ENCODE measurements at places on chromosomes 1 and 21. TPM values are rescaled to one million over a fixed set of nuclear protein-coding genes. Genes with fewer than 3 reads are reported as not detected.
A peak's percentile ranks its signal among the peaks of the same experiment; 100 is the strongest.

- DNase-seq = no peak
- no peak overlapping the region for H3K4me3 ChIP-seq
- H3K27me3 ChIP-seq = no peaks in the 10 kb centered on the region
- no peaks in the 10 kb centered on the region for H3K4me1 ChIP-seq
- H3K36me3 ChIP-seq = peaks cover 2% of the 10 kb centered on the region
- H3K27ac ChIP-seq = peak overlapping the region; percentile 35
Observed at GRCh38 chr1:37954316-37954971, 7.6 kb upstream of the INPP5B start.

- no peak for DNase-seq
- H3K4me1 ChIP-seq = no peaks in the 10 kb centered on the region
- no peaks in the 10 kb centered on the region for H3K36me3 ChIP-seq
- no peaks in the 10 kb centered on the region for H3K27me3 ChIP-seq
- H3K4me3 ChIP-seq = no peak overlapping the region
Observed at GRCh38 chr1:24096009-24096738, 15.8 kb downstream of the MYOM3 start.

DNA sequence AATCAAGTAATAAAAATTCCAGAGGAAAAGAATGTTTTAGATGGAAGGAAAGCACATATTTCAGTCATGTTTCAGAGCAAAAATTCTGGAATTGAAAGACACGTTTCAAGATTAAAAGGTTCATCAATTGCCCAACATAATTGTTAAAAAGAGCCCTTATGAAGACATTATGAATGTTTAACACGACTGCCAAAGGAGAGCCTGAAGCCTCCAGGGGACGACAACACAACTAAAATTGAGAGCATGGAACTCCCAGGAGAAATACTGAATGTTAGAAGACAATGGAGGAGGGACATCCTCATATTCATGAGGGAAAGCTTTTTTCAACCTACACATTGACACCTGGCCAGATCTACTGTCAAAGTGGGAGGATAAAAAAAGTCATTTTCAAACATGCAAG lies 16.0 kb downstream of the OR2T11 start:
- no peak for DNase-seq
- no peaks in the 10 kb centered on the region for H3K27me3 ChIP-seq
- no peak overlapping the region for H3K4me3 ChIP-seq
- no peaks in the 10 kb centered on the region for H3K36me3 ChIP-seq

- DNase-seq = peak; percentile 18
- H3K27ac ChIP-seq = no peak overlapping the region
- H3K4me3 ChIP-seq = peak overlapping the region; percentile 86
- peaks cover 8% of the 10 kb centered on the region for H3K4me1 ChIP-seq
Observed at GRCh38 chr1:115838431-115839028, 2.4 kb downstream of the NHLH2 start.

GRCh38 chr1:160045653-160046052 lies 13.9 kb upstream of the PIGM start:
- no peak for DNase-seq
- no peaks in the 10 kb centered on the region for H3K36me3 ChIP-seq
- H3K27ac ChIP-seq = no peak overlapping the region
- H3K27me3 ChIP-seq = peaks cover 50% of the 10 kb centered on the region
- no peak overlapping the region for H3K4me3 ChIP-seq

GRCh38 chr1:23341931-23342692 lies 2.0 kb downstream of the HNRNPR start:
- H3K4me1 ChIP-seq = peaks cover 56% of the 10 kb centered on the region
- DNase-seq = no peak
- peak overlapping the region; percentile 90 for H3K4me3 ChIP-seq
- H3K27ac ChIP-seq = peak overlapping the region; percentile 44
- peaks cover 15% of the 10 kb centered on the region for H3K36me3 ChIP-seq
- H3K27me3 ChIP-seq = no peaks in the 10 kb centered on the region

DNA sequence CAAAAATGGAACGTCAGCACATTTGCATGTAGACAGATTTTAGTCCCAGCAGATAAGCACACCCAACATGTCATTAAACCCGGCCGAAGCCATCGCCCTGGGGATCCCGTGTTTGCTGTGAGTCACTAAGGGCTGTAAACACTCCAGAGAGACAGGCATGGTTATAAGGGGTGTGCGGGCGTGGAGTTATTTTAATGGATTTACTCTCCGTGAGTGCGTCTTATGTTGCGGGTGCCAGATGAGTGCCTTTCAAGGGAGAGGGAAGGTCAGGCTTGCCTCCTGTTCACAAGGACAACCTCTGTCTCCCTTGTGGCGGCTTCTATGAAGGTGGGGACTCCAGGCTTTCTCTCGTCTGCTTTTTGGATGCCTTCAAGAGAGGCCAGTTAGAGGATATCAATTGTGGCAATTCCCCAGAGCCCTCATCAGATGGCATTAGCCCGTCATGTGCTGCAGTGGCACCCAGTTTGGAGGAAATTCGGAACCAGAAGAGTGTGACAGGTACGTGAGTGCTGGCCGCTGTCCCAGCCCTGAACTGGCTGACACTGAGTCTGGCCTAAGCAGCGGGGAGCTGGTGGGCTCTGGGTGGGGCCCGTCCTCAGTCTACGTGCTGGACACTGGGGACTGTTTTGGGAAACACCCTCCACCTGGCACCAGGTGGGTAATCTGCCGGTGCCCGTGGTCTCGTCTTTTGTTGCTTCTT lies 223.8 kb upstream of the TMEM51 start:
- peaks cover 41% of the 10 kb centered on the region for H3K27me3 ChIP-seq
- no peaks in the 10 kb centered on the region for H3K36me3 ChIP-seq
- no peak overlapping the region for H3K27ac ChIP-seq
- H3K4me3 ChIP-seq = no peak overlapping the region

DNA sequence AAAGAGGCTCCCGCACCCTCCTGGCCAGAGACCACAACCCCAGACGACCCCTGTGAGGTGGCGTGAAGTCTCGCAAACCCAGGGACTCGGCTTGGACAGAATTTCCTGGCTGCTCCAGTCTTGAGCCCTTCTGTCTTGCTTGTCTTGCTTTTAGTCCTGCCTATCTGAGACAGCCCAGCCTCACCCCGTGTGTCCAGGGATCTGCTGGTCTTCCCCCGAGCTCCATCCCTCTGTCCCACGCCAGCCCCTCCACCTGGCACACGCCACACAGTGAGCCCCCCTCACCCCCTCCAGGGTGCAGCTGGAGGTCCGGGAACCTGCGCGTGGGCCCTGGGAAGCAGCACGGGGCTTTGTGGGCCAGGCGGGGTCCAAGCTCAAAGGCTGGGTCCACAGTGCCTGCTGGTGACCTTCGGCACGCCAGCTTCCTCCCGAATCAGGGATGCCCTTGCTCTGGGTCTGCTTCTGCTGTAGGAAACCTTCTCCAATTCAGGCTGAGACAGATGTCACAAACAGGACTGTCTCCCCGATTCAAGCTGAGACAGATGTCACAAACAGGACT lies 97.1 kb downstream of the SIK1 start:
- H3K4me3 ChIP-seq = no peak overlapping the region
- peaks cover 17% of the 10 kb centered on the region for H3K27me3 ChIP-seq
- no peak overlapping the region for H3K27ac ChIP-seq
- peaks cover 37% of the 10 kb centered on the region for H3K4me1 ChIP-seq
- DNase-seq = no peak

GRCh38 chr1:103106426-103107341 lies 1.6 kb downstream of the COL11A1 start:
- peak overlapping the region; percentile 17 for H3K27ac ChIP-seq
- H3K4me1 ChIP-seq = peaks cover 46% of the 10 kb centered on the region
- H3K27me3 ChIP-seq = peaks cover 6% of the 10 kb centered on the region
- H3K4me3 ChIP-seq = peak overlapping the region; percentile 92
- no peaks in the 10 kb centered on the region for H3K36me3 ChIP-seq

DNA sequence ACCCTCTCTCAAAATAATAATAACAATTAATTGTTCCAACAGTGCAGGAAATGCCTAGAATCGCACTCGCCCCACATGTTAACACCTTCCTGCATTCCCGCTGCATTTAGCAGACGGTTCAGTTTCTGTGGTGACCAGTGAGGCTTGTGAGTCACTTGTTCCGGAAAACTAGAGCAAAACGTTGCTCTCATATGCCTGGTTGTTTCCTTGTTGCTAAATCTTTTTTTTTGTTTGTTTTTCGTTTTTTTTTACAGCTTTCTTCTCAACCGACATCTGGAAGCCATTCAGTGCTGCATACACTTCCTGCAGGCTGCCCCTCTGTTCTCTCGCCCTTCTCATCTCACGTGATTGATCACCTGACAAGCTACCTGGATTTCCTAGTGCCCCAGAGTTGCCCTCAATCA lies 56.9 kb upstream of the TMPRSS2 start:
- H3K4me1 ChIP-seq = no peaks in the 10 kb centered on the region
- peaks cover 5% of the 10 kb centered on the region for H3K27me3 ChIP-seq
- no peak for DNase-seq
- no peak overlapping the region for H3K27ac ChIP-seq
- H3K36me3 ChIP-seq = no peaks in the 10 kb centered on the region

DNA sequence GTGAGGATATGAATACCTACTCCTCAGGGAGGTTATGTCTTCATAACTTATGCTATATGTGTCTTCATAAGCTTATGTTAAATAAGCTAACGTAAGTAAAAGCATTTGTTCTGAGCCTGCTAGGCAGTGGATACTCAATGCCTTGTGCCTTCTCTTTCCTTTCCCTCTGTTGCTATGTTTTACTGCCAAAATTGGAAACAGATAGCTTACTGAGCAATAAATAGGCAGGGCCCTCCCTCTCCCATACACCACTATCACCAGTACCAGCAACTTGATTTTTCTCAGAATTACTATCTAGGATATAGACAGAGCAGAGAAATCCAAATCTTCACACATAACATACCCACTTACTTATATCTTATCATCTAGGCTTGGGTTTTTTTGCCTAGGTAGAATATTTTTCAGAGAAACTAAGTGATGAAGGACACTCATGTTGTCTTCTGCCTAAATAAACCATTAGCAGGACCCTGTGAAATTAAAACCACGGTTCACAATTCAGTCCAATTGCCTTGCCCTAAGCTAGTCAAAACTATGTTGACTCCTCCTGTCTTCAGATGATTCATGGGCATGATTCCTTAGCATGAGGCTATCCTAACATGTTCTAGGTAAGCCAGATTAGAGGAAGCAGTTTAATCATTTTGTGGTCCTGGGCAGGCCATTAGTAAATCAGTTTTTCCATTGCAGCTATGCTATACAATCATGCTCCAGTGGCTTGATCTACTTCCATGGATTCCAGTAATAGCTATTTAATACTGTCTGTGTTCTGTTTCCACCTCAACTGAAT lies 15.9 kb upstream of the LRRC8C start:
- peaks cover 10% of the 10 kb centered on the region for H3K36me3 ChIP-seq
- H3K27me3 ChIP-seq = no peaks in the 10 kb centered on the region
- no peak for DNase-seq
- H3K4me3 ChIP-seq = no peak overlapping the region
- no peaks in the 10 kb centered on the region for H3K4me1 ChIP-seq
- H3K27ac ChIP-seq = no peak overlapping the region

DNA sequence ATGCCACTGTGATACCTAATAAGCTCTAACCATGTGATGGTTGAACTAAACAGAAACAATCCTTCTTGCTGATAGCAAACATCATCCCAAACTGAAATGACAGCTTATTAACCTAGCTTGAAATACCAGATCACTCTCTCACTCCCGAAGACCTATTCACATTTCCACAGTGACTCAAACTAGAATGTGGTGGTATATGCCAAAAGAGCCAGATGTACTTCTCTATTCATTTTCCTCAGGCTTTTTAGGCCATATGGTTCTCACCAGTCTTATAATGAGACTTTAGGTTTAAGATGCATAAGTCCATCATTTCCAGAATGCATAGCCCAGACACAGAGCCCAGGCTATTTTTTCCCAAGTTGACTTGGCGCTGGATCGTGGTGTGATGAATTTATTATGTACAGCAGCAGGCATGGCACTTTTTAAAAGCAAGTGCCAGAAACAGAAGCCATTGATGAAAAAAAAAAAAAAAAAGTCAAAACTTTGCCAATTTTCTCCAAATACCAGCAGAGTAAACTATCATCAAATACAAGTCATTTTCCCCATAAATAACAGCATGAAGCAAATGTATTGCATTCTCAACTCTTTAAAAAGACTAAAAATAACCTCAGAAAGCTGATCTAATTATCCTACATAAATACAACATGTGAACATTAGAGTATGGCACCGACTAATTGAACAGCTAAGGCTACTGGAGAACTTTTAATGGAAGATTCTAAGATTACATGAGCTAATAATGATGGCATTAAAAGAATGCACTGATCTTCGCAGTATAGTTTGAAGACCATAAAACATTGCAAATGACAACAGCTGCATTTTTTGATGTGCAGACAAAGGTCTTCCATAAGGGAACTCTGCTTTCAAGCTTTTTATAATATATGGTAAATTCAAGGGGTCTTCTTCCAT lies 365.4 kb downstream of the LRRIQ3 start:
- no peak for DNase-seq
- H3K4me1 ChIP-seq = no peaks in the 10 kb centered on the region
- no peaks in the 10 kb centered on the region for H3K27me3 ChIP-seq
- no peak overlapping the region for H3K4me3 ChIP-seq

DNA sequence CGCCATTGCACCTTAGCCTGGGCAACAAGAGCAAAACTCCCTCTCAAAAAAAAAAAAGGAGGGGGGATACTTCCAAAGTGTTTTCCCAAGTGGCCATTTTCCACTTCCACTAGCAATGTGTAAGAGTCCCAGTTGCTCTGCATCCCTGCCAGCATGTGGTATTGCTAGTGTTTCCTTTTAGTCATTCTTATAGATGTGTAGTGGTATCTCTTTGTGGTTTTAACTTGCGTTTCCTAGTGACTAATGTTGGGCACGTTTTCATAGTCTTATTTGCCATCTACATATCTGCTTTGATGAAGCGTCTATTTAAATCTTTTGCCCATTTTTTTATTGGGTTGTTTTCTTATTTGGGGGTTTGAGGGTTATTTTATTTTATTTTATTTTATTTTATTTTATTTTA lies 31.1 kb downstream of the INAVA start:
- H3K4me1 ChIP-seq = no peaks in the 10 kb centered on the region
- H3K36me3 ChIP-seq = no peaks in the 10 kb centered on the region
- no peaks in the 10 kb centered on the region for H3K27me3 ChIP-seq
- H3K27ac ChIP-seq = no peak overlapping the region

ADAM30 gene
- total RNA-seq = not detected

AK5 gene
- 1.1 TPM for total RNA-seq

FMO5 gene
- total RNA-seq = 0.36 TPM

RXFP4 gene
- total RNA-seq = not detected

DNAJB4 gene
- total RNA-seq = 17.3 TPM

SPRR5 gene
- not detected for total RNA-seq

Data from neural crest cell (in vitro differentiated cells).